ENCODE measurements at places on chromosomes 2 and 18.

GRCh38 chr2:133942398-133942797 is 311.5 kb upstream of the MGAT5 start:
- no peak for DNase-seq

DNA sequence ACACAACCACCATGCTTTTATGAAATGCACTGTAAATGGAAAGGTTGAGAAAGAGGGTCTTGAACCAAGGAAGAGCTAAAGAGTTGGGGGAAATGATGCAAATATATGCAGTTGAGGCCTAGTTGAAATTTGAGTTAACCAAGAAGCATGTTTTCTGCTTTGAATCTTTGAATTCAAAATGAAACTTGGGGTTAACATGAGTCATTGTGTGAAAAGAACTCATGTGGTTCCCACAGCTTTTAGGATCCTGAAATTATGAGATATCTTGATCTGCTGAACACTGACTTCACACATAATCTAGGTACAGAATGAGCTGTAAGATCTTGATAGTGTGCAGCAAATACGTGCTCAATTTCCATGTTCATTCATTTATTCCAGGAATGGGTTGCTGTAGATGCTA is 422.9 kb upstream of the TRIB2 start:
- no peak for DNase-seq

GRCh38 chr2:172053486-172053885 is 31.8 kb upstream of the DLX1 start:
- no peak for DNase-seq

DNA sequence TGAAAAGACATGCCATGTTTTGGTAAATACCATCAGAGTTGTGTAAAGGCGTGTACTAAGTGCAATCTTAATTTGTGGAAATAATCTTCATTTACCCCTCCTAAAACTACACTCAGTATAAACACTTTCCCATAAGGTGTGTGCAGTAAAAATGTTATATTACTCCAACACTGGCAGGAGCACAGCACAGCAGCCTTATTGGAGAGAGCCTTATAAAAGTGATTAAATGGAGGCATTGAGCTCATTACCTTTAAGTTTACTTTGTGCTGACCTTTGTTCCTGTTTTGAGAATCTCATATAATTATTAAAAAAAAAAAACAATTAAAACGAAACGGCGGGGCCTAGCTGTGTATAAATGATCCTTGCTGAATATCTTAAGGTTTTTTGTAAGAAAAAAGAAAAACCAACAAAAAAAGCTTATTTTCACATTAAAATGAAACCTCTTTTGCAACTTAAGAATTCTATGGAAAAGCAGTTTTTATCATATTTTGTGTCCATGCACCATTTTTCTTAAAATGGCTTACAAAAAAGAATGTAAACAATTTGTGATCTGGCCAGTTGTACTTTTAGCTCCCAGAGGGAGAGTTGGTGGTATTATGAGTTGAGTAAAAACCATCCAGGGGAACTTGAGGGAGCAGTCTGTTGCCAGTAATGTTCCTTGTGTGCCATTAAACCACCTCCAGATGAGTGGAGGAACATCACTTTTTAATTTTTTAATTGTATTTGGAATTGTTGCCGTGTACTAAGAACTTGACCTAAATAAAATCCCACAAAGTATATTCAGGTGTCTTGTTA is 103.4 kb downstream of the ABI2 start:
- DNase-seq = no peak

DNA sequence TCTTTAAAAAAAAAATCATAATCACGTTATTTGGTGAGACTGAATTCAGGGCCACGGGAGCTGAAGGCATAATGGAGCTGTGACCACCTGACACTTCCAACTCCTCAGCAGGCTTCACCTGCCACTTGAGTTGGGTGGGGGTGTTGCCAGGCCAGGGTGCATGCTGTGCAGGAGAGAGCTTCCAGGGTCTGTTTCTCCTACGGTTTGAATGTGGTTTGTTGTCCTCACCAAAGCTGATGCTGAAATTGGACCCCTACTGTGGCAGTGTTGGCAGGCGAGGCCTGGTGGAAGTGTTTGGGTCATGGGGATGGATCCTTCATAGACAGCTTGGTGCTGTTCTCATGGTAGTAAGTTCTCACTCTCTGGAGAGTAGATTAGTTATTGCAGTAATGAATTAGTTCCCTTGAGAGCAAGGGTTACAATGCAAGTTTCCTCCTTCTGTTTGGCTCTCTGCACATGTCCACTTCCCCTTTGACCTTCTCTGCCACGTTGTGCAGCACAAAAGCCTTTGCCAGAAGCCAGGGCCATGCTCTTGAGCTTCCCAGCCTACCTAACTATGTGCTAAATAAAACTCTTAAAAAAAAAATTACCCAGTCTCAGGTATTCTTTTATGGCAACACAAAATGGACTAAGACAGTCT is 38.3 kb upstream of the ANKRD44 start:
- DNase-seq = no peak

- no peak for DNase-seq
Observed at GRCh38 chr2:192004188-192004963, 157.5 kb upstream of the CAVIN2 start.

DNA sequence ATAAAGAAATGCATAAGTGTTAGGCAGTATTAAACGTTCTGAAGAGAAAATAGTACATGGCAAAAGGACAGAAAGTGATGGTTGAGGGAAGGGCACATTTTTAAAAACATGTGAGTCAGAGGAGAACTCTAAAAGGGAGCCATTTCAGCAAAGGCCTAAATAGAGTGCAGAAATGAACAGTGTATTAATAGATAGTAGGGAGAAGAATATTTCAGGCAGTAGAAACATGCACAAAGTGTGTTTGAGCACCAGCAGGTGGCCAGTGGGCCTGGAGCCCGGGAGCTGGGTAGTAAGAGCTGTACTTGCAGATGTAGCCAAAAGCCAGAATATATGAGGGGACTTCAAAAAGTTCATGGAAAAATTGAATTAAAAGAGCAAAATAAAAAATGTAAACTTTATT is 288.1 kb upstream of the FIGN start:
- DNase-seq = no peak

DNA sequence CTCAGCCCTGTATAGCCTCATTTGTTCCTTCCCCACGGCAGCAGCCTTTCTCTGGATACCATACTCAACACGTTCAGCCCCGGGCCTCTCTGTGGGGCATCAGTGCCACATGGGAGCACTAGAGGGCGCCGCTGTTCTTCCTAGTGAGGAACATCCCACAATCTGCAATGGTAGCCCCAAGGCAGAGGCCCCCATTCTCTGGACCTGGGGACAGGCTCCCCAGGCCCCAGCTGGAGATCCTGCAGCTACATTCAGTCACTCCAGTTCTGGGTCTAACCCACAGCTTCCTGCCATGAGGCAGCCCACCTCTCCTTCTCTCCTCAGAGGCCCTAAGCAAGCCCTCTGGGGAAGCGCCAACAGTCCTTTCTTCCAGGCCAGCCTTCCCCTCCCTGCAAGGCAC is 14.2 kb upstream of the SFXN5 start:
- peak; percentile 68 for DNase-seq

DNA sequence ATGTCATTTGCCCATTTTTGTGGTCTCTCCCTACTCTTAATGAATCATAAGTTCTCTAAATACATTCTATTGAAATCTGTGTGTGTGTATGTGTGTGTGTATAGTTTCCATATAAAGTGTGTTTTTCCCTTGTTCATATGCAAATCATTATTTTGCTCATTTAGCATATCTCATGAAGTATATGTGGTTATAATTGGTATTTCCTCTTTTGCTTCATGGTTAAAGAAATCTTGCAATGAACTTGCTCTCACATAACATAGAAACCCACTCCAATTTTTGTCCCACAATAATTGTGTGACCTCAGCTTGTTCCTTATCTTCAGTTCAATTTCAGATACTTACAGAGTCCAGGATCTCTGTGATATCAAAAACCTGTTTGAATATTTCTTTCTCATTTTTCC is 1.2 kb downstream of the CPO start:
- DNase-seq = no peak

DNA sequence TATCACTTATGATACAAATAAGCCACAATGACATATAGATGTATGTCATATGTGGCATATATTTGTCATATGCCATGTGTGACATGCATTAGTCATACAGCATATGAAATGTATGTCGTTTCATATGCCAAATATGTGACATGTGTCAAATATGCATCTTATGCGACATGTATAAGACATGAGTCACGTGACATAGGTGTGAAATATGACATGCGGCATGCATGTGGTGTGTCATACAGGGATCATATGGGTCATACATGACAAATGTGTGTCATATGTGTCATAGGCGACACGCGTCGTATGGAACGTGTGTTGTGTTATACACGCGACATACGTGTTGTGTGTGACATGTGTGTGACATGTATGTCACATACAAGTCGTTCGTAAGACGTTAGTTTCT is 2154.0 kb upstream of the PIK3C3 start:
- no peak for DNase-seq

- peak; percentile 78 for DNase-seq
Observed at GRCh38 chr2:237122214-237122666, 36.6 kb downstream of the COPS8 start.

GRCh38 chr2:54906716-54907115 is 143.5 kb downstream of the RTN4 start:
- no peak for DNase-seq

- DNase-seq = no peak
Observed at GRCh38 chr18:75203416-75204268, 5.3 kb downstream of the PTGR3 start.

- DNase-seq = no peak
Observed at GRCh38 chr2:80506563-80506962, 202.0 kb upstream of the LRRTM1 start.

DNA sequence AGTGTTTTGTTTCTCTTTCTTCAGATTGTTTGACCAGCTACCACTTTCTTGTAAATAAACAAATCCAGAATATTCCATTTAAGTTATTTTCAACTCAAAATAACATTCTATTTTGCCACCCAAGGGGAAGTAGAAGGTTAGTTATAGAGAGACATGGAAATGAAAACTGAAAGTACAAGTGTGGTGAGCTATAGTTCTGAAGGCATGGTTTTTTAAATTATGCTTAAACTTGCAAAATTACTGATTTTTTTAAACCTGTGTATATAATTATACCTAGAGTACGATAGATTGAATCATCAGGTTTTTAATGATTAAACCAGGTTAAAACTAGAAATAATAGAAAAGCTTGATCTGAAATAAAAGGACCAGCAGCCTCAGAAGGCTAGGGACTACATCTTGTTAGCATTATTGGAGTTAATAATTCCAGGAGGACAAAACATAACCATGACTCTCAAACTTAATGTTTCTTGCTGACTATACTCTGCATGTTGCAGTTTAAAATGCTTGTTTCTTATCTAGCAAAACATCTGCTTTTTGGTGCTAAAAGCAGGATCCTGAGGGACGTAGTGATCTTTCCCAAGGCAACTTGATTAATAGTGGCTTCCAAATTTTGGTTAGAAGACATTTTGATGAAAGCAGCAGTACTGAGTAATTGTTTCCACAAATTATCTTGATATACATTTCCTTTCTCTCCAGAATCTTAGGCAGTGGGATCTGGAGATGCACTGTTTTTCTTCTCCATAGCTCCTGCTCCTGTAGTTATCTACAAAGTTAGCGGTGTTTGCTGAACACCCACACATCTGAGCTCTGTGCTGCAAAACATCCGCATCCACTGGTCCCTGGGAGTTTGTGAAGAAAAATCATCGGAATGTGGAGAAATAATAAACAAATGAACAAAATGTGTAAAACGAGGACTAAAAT is 327.2 kb upstream of the PKDCC start:
- no peak for DNase-seq

GRCh38 chr2:69307579-69308064 is 79.4 kb downstream of the GFPT1 start:
- no peak for DNase-seq

- no peak for DNase-seq
Observed at GRCh38 chr2:76498360-76498759, 787.6 kb upstream of the GCFC2 start.

DNA sequence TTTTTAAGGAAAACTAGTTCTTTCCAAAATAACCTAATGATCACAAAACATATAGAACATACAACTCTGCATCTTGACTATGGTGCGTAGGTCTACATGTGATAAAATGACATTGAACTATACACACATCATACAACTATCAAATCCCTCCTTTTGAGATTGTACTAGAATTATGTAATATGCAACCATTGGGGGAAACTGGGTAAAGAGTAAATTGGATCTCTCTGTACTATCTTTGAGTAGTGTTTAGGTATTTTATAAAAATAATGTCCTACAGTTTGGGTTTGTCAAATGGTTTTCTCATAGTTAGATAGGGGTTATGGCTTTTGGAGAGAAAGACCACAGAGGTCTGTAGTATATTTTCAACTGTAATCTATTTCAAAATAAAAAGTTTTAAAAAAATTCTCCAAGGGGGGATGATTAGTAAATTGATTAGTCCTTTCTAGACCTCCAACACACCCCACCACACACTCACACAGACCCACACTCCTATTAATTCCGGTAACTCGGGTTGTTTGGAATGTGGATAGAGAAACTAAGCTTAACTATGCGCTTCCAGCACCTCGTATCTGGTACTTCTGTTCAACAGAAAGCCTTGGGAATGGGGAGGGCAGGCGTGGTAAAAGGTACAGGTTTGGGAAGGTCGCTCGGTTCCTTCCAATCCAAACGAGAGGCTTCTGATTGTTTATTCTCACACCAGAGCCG is 695 bp upstream of the BIRC6 start:
- DNase-seq = peak; percentile 49

- DNase-seq = no peak
Observed at GRCh38 chr2:176516051-176516602, 246.9 kb downstream of the MTX2 start.

GRCh38 chr2:10224734-10225133 is 78.0 kb upstream of the HPCAL1 start:
- DNase-seq = no peak

GRCh38 chr2:224849264-224849663 is 133.1 kb upstream of the CCDC195 start:
- no peak for DNase-seq

DNA sequence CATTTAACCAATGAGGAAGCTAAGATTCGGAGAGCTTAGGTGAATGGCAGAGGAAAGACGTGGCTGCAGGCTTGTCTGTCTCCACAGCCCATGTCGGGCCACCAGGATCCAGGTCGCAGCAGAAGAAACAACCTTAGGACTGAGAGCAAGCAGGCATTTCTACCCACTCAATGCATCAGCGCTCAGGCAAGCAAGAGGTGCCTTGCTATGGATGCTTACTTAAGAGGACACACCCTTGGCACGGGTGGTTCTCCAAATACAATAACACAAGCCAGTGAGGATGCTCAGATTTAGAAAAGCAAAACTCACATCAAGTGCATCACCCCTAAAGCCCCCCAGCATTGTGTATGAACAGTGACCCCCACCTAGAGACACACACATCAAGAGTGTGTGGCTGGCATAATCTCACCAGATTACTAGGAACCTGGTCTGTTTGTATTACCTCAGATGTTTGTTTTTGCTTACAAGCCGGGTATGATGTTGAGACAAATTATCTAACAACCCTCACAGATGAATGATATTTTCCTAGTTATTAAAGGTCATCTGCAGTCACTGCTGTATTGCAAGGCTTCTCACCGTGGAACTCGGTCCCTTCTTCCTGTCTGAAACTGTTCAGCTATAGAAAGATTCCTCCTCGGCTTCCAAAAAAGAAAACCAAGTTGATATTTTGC is 34.2 kb upstream of the NPAS2 start:
- peak; percentile 11 for DNase-seq

GRCh38 chr2:120344976-120345581 is 857 bp upstream of the INHBB start:
- DNase-seq = no peak

- DNase-seq = no peak
Observed at GRCh38 chr2:37459095-37459981, 114.9 kb downstream of the QPCT start.
